ENCODE measurements at places on chromosomes 12 and 14. TPM values are rescaled to one million over a fixed set of nuclear protein-coding genes. Genes with fewer than 3 reads are reported as not detected.

GRCh38 chr12:46259071-46259470 lies 9.8 kb downstream of the SLC38A1 start:
- DNase-seq = no peak

- peak; percentile 61 for DNase-seq
Measured at GRCh38 chr12:121797937-121798786, 4.7 kb upstream of the RHOF start.

- no peak for DNase-seq
Measured at GRCh38 chr12:64790166-64790565, 31.0 kb upstream of the GNS start.

DNA sequence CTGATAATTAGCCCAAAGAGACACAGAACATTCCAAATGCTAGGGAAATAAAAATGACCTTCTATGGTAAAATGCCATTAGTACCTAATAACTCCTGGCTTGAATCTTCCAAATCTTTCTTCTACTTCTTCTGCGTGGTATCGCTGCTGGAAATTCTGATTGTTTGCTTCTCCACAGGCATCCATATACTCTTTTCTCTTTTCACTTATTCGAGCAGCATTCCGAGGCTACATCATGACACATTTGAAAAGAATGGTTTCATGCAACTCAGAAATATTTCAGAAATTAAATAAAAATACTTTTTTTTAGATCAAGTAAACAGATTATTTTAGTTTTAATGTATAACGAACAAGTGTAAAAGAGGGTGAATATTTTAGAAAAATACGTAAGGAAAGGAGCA lies 18.9 kb downstream of the ZCCHC8 start:
- no peak for DNase-seq

DNA sequence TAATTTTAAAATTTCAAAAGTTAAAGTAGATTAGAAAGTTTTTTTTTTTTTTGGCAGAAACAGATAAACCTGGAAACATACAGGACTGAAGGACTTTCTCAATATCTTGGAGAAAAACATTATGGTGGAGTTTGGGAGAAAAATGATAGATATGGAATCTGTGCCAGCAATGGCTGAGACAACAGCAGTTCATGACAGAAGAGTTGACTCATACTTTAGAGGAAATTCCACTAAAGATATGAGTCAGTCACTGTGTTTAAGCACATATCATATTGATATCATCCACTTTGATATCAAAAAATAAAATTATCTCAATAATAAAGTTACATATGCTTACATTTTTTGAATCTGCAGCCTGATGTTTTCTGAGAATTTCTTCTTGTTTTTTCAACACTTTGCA lies 193.9 kb upstream of the OR4E1 start:
- DNase-seq = peak; percentile 67

GRCh38 chr14:105537580-105538474 lies 11.4 kb downstream of the TMEM121 start:
- DNase-seq = peak; percentile 52

Gene MAP4K5
- total RNA-seq = 175 TPM

GRCh38 chr12:86826051-86826450 lies 569.9 kb upstream of the MGAT4C start:
- no peak for DNase-seq
